Colonic mucosa (tissue), 4 donors: ENCODE measurements at places on chromosomes 11 and 22. TPM values are rescaled to one million over a fixed set of nuclear protein-coding genes. Genes with fewer than 3 reads are reported as not detected.

Gene LRRC74B
- not detected for total RNA-seq

Gene RIMBP3C
- 0.07 TPM for total RNA-seq

Gene SLC6A5
- not detected for total RNA-seq

Gene CBLIF
- 0.48 TPM for total RNA-seq

GRCh38 chr22:42332089-42332488 is 61.6 kb upstream of the TCF20 start:
- no peak overlapping the region for H3K27ac ChIP-seq
- no peaks in the 10 kb centered on the region for H3K36me3 ChIP-seq
- no peaks in the 10 kb centered on the region for H3K4me1 ChIP-seq

GRCh38 chr11:26575946-26576345 is 3.9 kb upstream of the MUC15 start:
- H3K36me3 ChIP-seq: no peaks in the 10 kb centered on the region
- no peak overlapping the region for H3K4me3 ChIP-seq
- H3K27me3 ChIP-seq: no peaks in the 10 kb centered on the region
- H3K4me1 ChIP-seq: no peaks in the 10 kb centered on the region
- DNase-seq: no peak
- no peak overlapping the region for H3K27ac ChIP-seq

DNA sequence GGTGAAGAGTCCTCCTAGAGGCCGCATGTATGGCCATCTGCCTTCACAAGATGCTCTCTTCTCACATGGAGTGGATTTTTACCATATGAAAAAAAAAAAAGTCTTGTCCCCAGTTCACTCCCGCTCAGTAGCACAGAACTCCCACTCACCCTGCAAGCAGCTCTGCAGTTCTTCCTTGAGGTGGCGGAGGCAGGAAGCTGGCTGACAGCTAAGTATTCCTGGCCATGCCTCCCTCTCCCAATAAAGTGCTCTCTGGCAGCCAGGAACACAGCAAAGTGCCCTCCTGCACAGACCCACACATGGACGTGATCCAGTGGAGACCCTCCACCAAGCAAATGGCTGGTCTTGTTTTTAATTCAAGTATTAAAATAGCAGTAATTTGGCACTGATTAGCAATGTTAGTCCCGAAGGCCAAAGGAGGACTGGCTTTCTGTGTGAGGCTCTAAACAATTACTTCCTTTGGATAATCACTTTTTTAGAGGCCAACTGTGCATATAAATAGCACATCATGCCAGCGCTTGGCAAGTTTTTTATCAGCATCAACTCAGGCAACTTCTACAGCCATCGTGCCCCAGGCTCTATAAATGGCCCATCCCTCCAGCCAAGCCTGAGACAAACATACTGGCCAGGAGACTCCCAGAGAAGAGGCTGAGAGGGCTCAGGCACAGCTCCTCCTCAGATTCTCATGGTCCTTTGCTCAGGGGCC is 413.6 kb downstream of the OPCML start:
- no peaks in the 10 kb centered on the region for H3K36me3 ChIP-seq
- H3K27ac ChIP-seq: no peak overlapping the region
- no peaks in the 10 kb centered on the region for H3K27me3 ChIP-seq
- DNase-seq: no peak
- no peaks in the 10 kb centered on the region for H3K4me1 ChIP-seq

- no peak overlapping the region for H3K4me3 ChIP-seq
- no peak for DNase-seq
- H3K36me3 ChIP-seq: no peaks in the 10 kb centered on the region
These were observed 1.4 kb upstream of the VPREB1 start for GRCh38 chr22:22243033-22243680.

DNA sequence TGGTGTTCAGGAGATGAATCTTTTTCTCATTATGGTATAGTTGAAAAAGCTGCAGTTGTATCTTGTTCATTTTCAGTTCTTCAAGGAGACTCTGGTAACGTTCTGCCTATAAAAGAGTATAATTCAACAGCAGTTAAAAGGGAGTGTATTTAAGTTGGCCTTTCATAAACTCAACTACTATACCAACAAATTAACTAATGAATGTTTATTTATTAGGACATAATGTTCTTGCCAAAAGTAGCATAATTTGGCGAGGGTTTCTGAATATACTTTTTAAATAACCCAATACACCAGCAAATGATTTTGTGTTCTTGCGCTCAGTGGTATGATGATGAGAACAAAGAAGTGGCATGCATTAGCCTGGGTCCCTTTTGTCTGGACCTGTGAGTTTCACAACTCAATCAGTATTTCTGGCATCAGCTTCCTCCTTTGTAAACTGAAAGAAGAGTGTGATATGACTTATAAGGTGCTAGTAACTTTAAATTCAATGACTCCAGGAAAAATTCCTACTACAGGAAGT is 10.9 kb downstream of the SMC1B start:
- no peaks in the 10 kb centered on the region for H3K36me3 ChIP-seq
- H3K4me3 ChIP-seq: no peak overlapping the region
- no peak for DNase-seq
- no peaks in the 10 kb centered on the region for H3K27me3 ChIP-seq
- no peaks in the 10 kb centered on the region for H3K4me1 ChIP-seq

GRCh38 chr11:85989746-85990145 is 79.1 kb downstream of the PICALM start:
- no peak for DNase-seq
- H3K36me3 ChIP-seq: no peaks in the 10 kb centered on the region

- no peaks in the 10 kb centered on the region for H3K27me3 ChIP-seq
- no peaks in the 10 kb centered on the region for H3K36me3 ChIP-seq
- no peaks in the 10 kb centered on the region for H3K4me1 ChIP-seq
- no peak overlapping the region for H3K27ac ChIP-seq
- no peak overlapping the region for H3K4me3 ChIP-seq
These were observed 51.4 kb downstream of the BDNF start for GRCh38 chr11:27648840-27649239.

DNA sequence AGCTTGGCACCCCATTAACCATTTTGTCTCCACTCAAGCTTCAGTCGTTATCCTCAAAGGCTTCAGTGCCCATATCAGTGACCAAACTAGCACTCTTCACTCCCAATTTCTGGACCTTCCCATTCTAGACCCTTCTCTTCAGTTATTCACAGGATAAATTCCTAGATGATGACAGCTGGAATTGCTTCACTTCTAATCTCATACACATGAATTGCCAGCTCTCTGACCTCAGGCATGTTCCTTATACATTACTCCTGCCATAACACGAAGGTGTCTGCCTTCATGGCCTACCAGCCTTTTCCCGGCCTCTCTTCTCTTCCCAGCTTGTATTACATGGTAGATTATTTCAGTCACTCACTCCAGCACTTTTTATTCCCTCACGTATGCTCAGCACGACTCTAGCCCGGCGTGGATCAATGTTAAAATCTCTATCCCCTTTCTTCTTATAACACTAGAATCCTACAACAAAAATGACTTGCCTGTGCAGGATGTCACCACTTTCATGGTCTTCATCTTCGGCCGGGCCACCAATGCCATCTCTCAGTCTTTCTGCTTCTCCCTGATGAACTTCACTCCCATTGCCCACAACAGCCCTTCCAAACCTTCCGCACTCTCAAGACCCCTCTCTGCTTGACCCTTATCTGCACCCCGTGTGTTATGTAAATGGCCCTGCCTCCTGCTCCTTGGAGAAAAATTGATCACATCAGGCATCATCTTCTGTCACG is 36.9 kb downstream of the EIF3F start:
- no peaks in the 10 kb centered on the region for H3K36me3 ChIP-seq
- no peak overlapping the region for H3K27ac ChIP-seq
- H3K4me3 ChIP-seq: no peak overlapping the region
- no peaks in the 10 kb centered on the region for H3K4me1 ChIP-seq
- H3K27me3 ChIP-seq: peaks cover 20% of the 10 kb centered on the region
- DNase-seq: no peak
